ENCODE measurements at places on chromosomes 6 and 20.

GRCh38 chr6:7566107-7566506, 23.9 kb upstream of the SNRNP48 start:
- DNase-seq: no peak

GRCh38 chr6:132764370-132764769, 6.7 kb upstream of the VNN2 start:
- no peak for DNase-seq

GRCh38 chr6:23927935-23928334, 198.1 kb upstream of the NRSN1 start:
- DNase-seq: no peak

- DNase-seq: no peak
Measured at GRCh38 chr6:163260911-163261310, 153.6 kb upstream of the QKI start.

- DNase-seq: no peak
Measured at GRCh38 chr20:53009979-53010735, 38.0 kb downstream of the TSHZ2 start.

GRCh38 chr20:64160526-64161355, 3.5 kb upstream of the MYT1 start:
- no peak for DNase-seq

DNA sequence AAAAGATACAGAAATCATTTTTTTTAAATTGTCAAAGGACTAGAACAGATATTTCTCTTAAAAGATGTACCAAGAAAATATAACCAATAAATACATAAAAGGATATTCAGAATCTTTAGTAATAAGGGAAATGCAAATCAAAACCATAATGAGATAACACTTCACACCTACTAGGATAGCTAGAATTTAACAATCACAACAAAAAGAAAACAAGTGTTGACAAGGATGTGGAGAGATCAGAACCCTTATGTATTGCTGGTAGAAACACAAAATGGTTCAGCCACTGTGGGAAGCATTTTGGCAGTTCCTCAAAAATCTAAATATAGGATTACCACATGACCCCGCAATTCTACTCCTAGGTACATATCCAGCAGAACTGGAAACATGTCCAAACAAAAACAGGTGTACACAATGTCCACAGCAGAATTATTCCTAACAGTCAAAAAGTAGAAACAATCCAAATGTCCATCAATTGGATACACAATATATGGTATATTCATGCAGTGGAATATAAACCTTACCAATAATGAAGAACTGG, 211.0 kb downstream of the LRFN2 start:
- DNase-seq: no peak

DNA sequence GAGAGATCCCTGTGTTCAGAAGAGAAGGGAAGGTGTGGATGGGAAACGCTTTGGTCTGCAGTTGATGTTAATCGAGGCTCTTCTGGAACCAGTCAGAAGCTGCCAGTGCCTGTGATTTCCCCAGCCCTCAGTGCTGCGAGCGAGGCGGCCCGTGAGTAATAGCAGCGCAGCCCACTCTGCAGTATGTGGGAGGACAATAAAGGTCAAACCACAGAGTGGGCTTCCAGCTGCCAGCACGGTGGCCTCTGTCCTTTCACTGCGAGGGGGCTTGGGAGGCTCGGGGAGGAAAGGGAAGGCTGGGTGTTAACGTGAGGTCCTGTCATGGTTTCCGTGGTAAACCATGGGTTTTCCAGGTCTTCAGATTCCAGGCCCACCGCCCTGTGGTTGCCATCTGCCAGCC, 32.3 kb upstream of the TAGAP start:
- DNase-seq: no peak

GRCh38 chr6:136360783-136361182, 71.1 kb upstream of the BCLAF1 start:
- no peak for DNase-seq

GRCh38 chr6:47200536-47201334, 109.0 kb downstream of the TNFRSF21 start:
- no peak for DNase-seq

GRCh38 chr20:63740070-63740626, 572 bp downstream of the SLC2A4RG start:
- DNase-seq: peak; percentile 60

DNA sequence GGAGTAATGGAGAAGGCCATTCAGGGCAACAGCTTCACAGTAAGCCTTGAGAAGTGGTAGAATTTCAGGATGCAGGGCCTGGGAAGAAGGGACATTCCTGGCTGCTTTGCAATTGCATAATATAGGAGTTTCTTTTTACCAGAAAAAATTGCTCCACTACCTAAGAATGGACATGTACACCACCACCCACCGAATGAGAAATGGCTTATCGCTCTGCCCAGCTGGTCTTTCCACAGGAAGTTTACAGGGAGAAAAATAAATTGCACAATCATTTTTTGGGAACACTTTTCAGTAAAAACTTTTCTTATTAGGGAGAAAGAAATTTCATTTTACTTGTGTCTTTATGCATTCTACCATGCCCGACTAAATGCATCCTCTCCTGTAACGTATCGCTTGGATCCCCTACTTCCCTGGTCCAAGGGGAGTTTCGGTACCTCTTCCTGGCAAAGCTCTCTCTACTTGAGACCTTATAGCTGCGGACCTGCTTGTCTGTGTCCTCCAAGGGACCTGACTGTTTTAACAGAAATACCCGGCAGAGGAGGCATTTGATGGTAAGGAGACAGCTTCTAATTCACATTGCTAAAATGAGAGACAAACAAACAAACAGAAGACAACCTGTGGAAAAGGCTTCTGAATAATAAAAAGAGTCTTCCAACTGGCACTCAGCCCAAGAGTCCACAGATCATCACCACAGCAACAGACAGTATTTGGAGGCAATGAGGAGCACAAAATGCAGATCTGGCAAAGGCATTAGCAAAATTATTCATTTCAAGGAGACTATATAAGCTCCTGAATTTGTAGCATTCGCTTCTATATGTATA, 54.2 kb downstream of the MAP3K5 start:
- no peak for DNase-seq
